ENCODE measurements at places on chromosomes 2 and 18.
A peak's percentile ranks its signal among the peaks of the same experiment; 100 is the strongest.

GRCh38 chr18:77107292-77107691, 25.3 kb downstream of the MBP start:
- no peak for DNase-seq

DNA sequence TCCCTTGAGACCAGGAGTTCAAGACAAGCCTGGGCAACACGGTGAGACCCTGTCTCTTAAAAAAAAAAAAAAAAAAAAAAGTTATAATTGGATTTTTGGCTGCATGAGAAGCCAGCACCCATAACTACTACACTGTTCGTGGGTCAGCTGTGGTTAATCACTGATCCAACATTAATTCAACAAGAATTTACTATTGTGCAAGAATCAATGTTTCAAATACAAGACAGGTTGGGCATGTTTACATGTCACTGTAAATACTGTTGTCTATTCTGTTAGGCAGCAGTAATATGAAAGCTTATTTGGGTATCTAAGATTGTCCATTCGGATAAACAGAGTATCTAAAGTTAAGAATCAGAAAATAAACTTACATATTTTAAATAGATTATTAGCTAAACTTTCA, 62.3 kb downstream of the ESCO1 start:
- no peak for DNase-seq

- no peak for DNase-seq
Measured at GRCh38 chr18:77108001-77108692, 24.4 kb downstream of the MBP start.

GRCh38 chr2:190468814-190469569, 60.8 kb downstream of the MFSD6 start:
- DNase-seq: peak; percentile 98

DNA sequence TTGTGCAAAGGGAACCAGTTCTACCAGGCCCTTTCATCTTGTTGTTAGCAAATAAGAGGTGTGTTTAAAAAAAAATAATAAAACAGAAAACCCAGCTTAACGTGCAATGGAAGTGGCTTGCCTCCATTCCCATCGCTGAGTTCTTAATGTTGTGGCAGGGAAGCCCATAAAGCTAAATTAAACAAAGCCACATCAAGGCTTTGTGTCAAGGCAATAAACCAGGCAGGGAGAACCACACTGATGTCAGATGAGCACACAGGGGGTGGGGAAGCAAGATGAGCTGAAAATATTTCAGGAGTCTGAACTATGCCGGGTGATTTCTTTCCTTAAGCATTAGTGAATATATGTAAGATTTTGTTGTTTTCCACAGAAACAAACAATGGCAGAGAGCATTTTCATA, 73.5 kb downstream of the PHLPP1 start:
- DNase-seq: no peak

GRCh38 chr2:202490479-202490878, 114.4 kb downstream of the BMPR2 start:
- DNase-seq: no peak

DNA sequence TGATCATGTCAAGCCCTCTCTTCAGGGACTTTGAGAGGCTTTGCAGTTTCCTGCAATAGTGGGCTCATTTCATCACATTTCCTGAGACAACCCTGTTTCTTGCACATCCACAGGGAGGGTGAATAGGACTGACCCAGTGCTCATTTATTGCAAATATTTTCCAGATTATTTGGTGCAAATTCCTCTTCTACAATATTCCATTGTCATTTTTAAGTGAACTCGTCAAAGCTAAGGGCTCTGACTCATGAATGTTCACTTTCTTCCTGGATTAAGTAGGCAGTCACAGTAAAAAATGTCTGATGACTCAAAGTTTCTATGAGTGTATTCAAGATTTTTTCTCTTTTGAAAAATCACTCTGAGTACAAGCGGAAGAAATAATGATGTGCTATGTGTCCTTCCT, 225.5 kb upstream of the GALNT5 start:
- peak; percentile 94 for DNase-seq

DNA sequence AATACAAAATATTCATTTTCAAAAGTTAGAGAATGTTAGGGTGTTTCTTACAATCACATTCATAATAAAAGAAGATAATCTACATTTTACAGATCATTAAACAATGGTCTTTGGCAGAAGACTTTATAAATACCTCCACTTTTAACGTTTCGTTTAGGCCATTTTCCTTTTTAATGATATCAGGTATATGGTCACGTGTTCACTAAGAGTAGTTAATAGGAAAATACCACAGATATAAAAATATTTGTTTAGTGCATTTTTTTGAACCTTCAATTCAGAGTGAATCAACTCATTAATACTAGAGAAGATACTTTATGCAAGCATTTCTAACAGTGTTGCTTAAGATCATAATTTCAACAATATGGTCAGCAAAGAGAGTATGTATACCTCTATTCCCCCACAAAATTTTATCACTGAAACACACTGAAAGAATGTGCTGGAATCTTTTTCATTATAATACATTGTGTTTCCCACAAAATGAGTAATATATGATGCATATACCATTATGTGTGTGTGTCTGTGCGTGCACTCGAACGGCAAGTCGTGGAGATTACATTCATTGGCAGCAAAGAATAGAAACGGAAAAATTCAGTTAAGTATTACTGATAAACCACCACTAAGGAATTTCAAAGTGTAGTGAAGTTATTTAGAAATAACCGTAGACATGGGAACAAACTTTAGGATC, 319.9 kb upstream of the THUMPD2 start:
- DNase-seq: peak; percentile 85

GRCh38 chr2:70888923-70889715, 46.6 kb upstream of the ATP6V1B1 start:
- DNase-seq: no peak

DNA sequence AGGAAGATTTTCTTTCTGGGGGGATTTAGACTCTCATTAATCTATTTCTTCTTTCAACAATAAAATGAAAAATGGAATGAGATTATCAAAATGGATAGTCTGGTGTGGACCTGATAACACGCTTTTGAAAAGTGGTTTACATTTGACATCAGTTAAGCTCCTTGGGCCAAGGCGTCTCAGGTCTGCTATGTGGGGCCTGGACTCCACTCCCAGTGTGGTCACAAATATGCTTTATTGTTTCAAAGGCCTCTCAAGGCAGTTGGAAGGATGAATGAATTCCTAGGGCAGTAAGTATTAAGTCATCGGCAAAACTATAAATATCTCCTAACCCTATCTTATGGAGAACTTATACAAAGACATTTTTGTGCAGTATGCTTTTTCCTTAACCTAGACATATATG, 74.5 kb downstream of the ETAA1 start:
- DNase-seq: no peak

DNA sequence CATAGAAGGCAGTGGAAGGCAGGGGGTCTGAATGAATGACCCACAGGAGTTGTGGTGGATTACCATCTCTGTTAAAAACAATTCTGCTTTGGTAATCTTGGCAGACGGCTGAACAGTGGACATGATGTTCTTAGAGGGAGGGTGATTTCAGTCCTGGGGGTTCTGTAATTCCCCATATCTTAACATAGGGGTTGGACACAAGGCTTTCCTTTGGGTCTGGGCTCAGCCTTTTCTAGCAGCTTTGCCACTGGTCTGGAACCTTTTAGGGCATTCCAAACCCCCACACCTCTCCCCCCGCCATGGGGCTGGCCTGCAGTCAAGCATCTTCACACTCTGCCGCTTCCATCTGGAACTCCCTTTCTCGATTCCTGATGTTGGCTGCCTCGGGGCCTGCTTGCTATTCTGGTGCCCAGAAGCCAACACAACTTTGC, 50.3 kb downstream of the RPL37A start:
- DNase-seq: no peak

- DNase-seq: no peak
Measured at GRCh38 chr2:117770730-117771129, 43.8 kb upstream of the DDX18 start.

- no peak for DNase-seq
Measured at GRCh38 chr18:74278058-74278457, 13.7 kb downstream of the CYB5A start.

GRCh38 chr2:219522111-219523030, 8.1 kb downstream of the ASIC4 start:
- DNase-seq: peak; percentile 57

- DNase-seq: no peak
Measured at GRCh38 chr18:24988253-24988840, 363.6 kb downstream of the ZNF521 start.

GRCh38 chr2:152706477-152707021, 10.7 kb downstream of the PRPF40A start:
- no peak for DNase-seq

DNA sequence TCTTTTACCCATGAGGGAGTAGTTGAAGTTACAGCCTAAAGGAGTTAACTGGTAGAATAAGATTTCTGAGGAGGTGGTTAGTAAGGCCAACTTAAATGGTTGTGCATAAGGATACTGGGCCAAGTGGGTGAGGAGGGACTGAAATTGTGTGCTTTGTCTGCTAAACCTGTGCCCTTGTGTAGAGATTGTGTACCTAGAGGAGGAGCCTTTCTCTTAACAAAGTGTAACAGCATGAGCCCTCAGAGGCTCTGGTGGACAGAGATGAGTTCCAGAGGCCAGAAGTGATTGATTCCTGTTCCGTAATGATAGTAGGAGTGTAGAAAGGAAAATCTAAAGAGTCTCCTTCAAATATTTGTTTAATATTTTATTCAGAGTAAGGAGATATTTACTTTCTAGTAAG, 42.9 kb downstream of the OTX1 start:
- DNase-seq: no peak

- no peak for DNase-seq
Measured at GRCh38 chr2:15734674-15735483, 143.2 kb downstream of the DDX1 start.

DNA sequence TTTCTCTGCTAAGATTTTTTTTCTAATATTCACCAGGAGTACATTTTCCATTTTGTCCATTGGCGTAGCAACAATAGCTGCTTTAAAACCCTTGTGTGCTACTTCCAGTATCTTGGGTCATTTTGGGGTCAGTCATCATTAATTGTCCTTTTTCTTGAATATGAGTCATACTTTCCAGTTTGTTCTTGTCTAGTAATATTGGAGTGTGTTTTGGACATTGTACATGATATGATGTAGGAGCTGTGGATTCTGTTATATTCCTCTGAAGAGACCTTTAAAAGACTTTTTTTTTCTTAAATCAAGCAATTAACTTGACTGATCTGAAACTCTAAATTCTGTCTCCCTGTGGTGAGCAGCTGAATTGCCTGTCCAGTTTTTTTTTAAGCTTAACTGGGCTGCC, 40.8 kb downstream of the AGPS start:
- no peak for DNase-seq

- no peak for DNase-seq
Measured at GRCh38 chr2:240225660-240226475, 85.4 kb upstream of the OTOS start.

GRCh38 chr2:240303896-240304745, 131.3 kb upstream of the GPC1 start:
- no peak for DNase-seq

DNA sequence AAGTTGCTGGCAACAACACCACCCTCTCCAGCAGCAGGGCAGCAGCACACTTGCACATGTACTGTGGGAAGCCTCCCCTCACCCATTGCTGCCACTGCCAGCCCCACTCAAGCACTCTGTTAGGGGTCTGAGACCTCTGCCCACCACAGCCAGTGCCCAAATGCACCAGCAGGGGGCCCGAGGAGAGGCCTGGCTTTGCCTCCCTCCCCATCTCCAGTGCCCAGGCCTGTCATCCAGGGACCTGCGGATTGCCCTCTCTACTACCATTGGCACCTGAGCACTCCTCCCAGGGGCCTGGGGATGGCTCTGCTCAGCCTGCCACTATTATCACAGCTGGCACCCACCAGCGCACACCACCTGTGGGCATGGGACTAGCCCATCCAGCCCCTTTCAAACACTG, 175.7 kb downstream of the PMAIP1 start:
- DNase-seq: no peak

GRCh38 chr2:230053753-230054478, 14.8 kb downstream of the SLC16A14 start:
- DNase-seq: peak; percentile 46

DNA sequence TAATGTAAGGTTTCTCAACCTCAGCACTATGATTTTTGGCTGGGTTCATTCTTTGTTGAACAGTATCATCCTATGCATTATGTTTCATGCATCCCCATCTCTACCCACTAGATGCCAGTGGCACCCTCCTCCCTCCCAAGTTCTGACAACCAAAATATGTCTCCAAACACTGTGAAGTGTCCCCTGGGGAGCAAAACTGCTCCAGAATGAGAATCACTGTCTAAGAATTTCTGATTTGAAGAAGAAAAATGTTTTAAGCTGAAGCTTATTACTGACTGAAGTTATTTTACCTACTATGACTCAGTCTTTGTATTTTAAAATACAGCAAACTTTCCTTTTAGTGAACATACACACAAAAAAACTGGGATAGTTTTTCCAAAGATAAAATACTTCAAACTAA, 3.4 kb downstream of the THADA start:
- DNase-seq: no peak

- DNase-seq: no peak
Measured at GRCh38 chr2:170742000-170742399, 26.9 kb downstream of the SP5 start.

GRCh38 chr2:220144411-220144810, 517.0 kb downstream of the SLC4A3 start:
- peak; percentile 9 for DNase-seq

DNA sequence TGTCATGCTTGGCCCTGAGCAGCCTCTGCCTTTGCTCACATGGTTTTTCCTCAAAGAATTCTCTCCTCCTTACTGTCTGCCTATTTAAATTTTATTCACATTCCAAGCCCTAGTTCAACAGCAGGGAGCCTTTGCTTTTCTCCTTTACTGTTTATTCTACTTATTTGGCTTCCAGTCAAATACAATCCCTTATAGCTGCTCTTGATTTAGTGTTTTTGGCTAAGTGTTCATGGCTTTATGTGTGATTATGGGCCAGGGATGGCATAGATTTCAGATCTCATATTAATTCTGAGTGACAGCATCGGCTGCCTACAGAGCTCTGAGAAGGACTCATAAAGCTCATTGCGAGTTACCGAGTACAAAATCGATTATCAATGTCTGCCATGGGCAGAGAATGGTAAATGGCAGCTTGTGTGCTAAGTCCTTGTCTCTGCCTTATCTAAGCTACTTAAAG, 106.7 kb downstream of the METTL8 start:
- no peak for DNase-seq

GRCh38 chr2:213627835-213628460, 343.7 kb downstream of the SPAG16 start:
- DNase-seq: no peak

GRCh38 chr18:12659904-12660605, 2.1 kb upstream of the SPIRE1 start:
- no peak for DNase-seq

DNA sequence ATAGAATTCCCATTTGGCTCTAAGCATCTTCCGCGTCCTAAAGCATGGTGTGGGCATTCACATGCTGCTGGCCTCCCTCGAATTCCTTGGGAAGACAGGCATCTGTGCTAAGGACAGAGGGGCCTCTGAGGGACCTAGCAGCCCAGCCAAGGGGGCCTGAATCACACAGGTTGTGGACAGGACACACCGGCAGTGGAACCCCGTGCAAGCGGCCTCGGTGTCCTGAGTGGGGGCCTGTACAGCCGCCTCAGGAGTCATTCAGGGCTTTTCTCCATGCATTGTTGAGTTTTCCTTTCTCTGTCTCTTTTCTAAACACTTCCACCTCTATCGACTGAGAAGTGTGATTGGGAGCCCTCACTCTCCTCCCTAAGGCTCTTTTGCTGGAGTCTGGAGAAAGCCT, 44.3 kb upstream of the SMIM21 start:
- no peak for DNase-seq

Measured in HS-5 (cell line).